ENCODE measurements at places on chromosomes 1 and 21.
A peak's percentile ranks its signal among the peaks of the same experiment; 100 is the strongest.

- DNase-seq = no peak
Measured at GRCh38 chr1:33299461-33300155, 21.3 kb downstream of the A3GALT2 start.

DNA sequence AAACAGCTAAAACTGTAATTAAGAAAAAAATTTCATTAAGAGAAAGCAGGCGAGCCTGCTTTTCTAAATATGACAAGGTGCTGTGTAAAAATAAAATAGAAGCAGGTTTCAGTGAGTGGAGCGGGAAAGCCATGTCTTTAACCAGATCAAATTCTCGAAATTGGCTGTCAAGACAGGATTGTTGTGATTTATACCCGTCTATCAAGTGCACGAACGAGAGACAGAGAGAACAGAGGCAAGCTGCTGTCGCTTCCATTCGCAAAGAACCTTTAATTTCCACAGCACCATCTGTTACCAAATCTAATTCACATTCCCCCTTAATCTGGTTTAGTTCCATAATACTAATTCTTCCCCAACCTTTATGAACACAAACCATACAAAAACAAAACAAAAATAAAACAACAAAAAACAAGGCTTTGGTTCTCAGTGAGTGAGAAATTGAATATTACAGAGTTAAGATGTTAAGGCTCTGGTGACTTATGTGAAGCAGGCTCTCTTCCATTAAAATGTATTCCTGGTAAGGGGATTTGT lies 35.0 kb downstream of the ESRRG start:
- no peak for DNase-seq

GRCh38 chr1:52209429-52209828 lies 67.5 kb downstream of the ZFYVE9 start:
- no peak for DNase-seq

GRCh38 chr1:77513839-77514763 lies 168.4 kb downstream of the ZZZ3 start:
- peak; percentile 56 for DNase-seq

DNA sequence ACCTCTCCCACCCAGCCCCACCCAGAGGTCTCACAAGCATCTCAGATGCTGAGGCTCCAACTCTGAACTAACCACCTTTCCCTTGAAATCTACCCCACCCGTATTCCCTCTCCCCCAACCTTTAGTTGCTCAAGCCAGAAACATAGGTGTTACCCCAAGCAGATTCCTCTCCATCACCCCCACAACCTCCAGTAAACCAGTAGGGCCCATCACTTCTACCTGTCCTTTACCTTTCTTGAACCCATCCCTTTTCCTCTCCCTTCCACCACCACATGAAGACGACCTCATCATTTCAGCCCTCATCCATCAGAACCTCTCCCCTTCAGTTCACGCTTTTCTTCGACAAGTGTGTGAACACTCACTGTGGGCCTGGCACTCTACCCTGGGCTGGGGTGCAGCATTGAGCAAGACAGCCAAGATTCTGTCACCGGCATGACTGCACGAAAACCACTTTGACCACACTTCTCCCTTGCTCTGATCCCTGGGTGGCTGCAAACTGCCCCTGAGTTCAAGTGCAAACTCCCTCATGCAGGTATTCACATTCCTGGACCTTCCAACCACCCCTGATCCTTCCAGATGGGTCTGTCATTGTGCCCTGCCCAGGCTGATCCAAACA lies 65.5 kb upstream of the LAPTM5 start:
- DNase-seq = no peak

DNA sequence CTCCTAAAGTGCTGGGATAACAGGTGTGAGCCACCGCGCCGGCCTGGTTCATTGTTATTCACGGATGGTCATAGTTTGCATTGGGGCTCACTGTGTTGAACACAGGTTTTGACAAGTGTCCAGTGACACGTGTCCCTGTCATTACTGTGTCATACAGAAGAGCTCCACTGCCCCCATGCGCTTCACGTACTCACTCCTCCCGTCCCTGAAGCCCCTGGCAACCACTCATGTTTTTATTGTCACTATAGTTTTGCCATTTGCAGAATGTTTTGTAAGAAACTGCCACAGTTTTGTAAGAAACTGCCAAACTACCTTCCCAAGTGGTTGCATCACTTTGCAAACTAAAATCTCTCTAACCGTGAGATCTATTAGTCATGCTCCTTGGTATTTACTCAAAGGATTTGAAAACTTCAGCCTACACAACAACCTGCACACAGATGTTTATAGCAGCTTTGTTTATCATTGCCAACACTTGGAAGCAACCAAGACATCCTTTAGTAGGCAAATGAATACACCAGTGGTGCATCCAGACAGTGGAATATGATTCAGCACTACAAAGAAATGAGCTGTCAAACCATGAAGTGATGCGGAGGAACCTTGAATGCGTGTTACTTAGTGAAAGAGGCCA lies 163.2 kb upstream of the COL6A1 start:
- DNase-seq = no peak

- no peak for DNase-seq
Measured at GRCh38 chr21:44049606-44050005, 37.5 kb downstream of the TRAPPC10 start.

GRCh38 chr1:25677193-25677773 lies 60.7 kb downstream of the MAN1C1 start:
- DNase-seq = no peak

GRCh38 chr1:94795434-94795833 lies 24.7 kb upstream of the SLC44A3 start:
- no peak for DNase-seq

DNA sequence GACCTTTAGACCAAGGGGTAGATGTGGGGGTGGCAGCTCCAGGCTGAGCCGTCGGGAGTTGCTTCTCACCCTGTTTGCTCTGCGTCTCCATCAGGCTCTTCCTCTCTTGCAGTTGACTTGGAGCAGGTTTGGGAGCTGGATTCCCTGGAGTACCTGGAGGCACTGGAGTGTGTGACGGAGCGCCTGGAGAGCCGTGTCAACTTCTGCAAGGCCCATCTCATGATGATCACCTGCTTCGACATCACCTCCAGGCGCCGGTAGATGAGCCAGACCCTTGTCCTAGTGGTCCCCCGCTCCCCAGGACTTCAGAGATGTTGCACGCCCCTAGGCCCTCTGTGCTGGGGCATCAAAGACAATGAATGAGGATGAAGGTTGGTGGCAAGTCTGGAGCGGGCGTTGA lies 547.6 kb downstream of the KIF26B start:
- DNase-seq = no peak

- DNase-seq = no peak
Measured at GRCh38 chr21:32329776-32330175, 31.1 kb downstream of the MRAP start.

- DNase-seq = no peak
Measured at GRCh38 chr1:202243006-202243405, 49.4 kb downstream of the LGR6 start.

GRCh38 chr1:111191496-111191895 lies 8.9 kb downstream of the DENND2D start:
- DNase-seq = no peak

DNA sequence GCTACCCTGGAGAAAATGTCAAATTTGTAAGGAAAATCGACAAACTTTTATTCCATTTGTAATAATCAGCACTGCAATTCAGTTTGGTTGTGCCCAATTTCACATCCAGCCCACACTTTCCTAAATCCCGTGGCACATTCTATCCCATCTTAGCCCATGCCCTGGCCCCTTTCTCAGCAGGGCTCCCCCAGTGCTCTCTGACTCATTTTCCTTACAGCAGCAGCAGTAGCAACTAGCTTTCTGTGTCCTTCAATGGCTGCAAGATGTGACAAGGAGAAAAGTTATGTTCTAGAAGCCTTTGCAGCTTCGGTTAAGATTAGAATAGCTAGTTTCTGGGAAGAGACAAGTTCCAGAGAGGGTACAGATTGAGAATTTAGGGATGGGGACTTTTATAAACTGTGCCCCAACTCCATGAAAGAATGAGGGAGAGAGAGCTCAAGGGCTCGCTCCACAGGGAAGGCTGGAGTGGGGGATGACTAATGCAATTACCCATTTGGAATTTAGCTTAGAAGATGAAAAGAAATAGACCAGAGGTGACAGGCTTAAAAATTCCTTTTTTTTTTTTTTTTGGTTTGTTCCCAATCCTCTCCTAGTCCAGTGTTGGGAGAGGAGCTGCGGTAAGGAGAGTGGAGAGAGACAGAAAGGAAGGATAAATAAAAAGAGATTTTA lies 47.0 kb upstream of the POU2F1 start:
- DNase-seq = no peak

DNA sequence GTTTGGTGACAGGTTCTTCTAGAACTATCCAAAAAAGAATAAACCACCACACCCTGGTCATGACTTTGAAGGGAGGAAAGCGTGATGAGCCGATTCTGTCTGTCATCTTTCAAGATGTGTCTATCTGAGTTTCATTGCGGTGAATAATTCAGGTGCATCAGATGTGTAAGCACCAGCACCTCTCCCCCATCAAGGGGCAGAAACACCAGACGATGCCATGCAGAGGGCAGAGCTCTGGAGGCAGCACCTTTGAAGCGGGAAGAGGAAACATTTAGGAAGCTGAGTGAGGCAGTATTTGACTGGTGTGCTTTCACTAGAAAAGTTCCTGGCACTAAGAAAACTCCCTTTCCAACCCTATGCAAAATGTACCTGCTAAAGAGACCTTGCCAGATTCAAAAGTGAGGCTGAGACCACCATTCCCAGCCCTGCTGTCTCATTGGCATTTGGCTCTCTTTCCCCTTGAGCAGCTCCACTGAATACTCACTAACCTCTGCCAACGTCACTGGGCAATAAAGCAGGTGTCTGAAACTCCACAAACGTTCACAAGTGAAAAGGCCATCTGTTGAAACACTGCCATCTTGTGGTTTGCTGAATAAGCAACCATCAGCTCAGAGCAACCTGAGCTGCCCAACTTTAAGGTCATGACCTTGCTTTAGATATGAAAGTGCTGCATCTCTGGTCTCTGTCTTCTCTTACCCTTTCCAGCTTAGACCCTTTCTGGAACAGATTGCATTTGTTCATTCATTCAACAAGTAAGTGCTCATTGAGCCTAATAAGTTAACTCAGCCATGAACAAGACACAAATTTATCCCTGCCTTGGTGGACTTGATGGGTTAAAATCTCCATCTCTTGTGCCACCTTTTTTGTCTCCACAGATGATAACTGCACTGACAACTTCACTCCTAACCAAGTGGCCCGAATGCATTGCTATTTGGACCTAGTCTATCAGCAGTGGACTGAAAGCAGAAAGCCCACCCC lies 228.6 kb downstream of the PAPPA2 start:
- no peak for DNase-seq

- peak; percentile 13 for DNase-seq
Measured at GRCh38 chr1:58905628-58906221, 121.9 kb upstream of the JUN start.

DNA sequence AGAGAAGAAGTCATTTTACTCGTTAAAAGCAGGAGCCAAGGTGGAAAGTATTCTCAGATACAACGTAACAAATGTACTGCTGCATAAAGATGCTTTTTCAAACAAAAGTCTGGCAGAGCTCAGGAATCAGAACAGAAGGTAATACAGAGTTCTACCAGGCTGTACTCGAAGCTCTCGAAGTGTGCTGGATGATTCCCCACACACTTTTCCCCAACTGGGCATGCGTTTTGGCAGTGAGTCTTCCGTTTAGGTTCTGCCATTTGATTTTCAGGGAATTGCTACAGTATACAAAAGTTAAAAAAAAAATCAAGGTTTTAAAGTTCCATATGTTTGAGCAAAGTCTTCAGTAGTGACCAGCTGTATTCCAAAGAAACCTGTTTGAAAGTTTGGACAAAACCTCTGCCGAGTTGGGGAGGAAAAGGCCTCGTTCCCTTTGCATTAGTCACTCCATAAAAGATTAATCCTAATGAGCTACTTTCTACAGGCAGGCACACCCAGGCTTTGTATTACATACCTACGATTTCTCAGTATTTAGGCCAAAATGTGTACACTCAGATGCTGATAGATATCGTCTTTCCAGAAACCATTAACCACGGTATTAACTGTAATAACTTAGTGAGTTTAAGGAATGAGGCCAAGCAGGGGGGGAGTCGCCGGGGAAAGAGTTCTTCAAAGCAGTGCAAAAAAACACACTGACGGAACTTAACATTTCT lies 477.1 kb downstream of the LMO4 start:
- no peak for DNase-seq

GRCh38 chr1:246595146-246595545 lies 28.9 kb downstream of the CNST start:
- no peak for DNase-seq

DNA sequence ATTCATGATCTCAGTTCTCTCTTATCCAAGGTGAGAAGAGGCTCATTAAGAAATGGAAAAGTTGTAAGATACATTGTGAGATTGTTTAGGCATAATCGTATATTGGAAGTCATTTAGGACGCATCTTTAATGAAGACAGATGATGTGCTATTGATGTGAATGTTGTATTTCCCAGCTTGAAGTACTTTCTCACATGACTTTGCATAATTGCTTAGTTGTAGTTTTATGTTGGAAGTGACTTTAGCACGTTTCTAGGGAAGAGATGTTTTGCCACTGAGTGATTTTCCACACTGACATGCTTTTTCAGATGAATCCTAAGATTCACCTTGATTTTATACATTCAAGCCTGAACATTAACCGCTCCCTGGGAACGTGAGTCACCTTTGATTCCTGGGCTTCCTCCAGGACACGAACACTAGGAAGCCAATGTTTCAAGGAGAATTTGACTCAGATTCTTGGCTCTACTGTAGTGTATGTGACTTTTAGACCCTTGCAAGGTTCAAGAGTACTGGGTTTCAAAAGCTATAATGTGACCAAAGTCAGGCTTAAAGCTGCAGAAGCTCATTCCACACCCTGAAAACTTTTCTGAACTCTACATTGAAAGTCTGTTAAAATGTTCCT lies 27.9 kb downstream of the ANGEL2 start:
- no peak for DNase-seq

DNA sequence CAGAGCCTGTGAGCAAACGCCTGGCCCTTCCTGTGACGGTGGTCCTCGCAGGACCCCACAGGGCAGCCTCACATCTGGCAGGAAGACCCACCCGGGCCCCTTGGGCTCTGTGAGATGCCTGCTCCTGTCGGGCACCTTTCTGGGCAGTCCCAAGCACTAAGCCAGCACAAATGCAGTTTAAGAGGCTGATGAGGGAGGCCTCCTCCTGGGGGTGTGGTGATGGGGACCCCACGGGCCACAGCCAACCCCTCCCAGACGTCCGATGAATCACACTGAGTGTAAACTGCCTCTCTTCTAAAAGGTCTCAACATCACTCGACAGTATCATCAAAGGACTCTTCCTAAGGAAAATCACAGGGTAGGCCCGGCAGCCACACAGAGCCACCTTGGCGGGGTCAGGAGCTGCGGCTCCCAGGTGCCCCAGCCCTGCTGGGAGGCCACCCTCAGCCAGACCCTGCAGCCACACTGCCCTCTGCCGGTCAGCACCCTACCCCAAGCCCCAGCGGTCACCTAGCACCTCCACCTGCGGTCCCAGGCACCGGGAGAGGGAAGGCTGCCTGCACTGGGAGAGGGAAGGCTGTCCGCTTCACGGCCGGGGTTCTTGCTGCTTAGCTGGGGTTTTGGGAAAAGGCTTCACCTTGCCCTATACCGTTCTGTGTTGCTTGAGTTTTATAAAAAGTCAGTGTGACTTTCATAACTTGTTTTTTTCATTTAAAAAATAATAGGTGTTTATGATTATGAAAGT lies 3.9 kb upstream of the PRKCZ start:
- peak; percentile 83 for DNase-seq

- DNase-seq = no peak
Measured at GRCh38 chr21:29958551-29958950, 18.8 kb upstream of the GRIK1 start.

- no peak for DNase-seq
Measured at GRCh38 chr1:20584890-20585289, 4.0 kb upstream of the CDA start.

GRCh38 chr1:243882276-243882675 lies 32.2 kb upstream of the AKT3 start:
- DNase-seq = no peak
